ENCODE measurements at places on chromosomes 16 and 17.

- no peak for DNase-seq
Measured at GRCh38 chr16:12130691-12131290, 154.3 kb downstream of the SNX29 start.

DNA sequence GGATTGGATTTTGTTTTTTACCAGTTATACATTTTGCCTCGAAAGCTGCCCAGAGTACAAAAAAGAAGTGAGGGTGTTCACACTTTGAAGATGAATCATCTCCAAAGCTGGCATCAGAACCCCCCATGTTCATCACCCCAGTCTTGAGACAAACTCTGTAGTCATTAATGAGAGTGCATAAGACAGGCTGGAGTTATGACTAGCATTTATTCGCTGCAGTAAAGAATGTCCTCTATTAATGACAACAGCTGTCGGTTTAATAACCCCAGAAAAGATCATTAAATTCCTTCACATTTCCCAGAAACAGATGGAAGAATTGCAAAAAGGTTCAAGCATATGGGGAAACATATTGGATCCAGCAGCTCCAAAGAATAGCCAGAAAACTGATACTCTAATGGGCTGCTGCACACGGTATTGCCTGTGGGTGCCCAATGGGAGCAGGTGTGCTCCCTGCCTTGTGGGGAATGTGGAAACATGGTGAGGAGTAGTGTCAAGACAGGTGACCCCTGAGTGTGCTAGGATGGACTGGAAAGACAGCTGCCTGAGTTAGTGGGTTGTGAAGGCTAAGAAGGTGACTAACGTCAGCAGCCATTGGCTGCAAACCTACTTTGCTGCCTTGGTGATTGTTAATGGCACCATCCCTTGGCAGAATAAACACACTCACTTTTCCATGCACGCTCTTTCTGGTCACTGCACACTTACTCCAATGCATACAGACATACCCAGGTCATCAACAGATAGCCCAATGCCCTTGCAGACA lies 81.9 kb downstream of the AIPL1 start:
- no peak for DNase-seq

GRCh38 chr16:24700549-24701392 lies 28.7 kb upstream of the TNRC6A start:
- no peak for DNase-seq

DNA sequence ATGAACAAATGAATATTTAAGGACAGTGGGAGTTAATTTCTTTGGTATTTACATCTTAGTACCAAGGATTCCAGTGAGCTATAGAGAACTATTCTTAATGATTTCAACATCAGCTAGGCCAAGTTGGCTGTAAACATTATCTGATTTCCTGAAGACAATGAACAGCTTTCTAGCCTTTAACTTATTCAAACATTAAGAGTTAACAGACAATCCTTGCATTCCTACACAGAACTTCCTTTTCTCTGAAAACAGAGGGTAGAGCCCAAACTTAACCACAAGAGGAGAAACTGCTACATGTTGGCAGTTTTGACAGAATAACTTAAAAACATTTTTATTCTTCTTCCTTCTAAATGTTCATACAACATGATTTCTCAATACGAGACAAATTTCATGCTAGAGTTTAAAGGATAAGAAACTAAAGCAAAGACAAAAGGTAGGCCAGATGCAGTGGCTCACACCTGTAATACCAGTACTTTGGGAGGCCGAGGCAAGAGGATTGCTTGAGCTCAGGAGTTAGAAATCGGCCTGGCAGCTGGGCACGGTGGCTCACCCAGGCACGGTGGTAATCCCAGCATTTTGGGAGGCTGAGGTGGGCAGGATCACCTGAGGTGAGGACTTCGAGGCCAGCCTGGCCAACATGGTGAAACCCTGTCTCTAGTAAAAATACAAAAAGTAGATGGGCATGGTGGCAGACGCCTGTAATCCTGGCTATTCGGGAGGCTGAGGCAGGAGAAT lies 4.4 kb downstream of the CRLF3 start:
- no peak for DNase-seq

DNA sequence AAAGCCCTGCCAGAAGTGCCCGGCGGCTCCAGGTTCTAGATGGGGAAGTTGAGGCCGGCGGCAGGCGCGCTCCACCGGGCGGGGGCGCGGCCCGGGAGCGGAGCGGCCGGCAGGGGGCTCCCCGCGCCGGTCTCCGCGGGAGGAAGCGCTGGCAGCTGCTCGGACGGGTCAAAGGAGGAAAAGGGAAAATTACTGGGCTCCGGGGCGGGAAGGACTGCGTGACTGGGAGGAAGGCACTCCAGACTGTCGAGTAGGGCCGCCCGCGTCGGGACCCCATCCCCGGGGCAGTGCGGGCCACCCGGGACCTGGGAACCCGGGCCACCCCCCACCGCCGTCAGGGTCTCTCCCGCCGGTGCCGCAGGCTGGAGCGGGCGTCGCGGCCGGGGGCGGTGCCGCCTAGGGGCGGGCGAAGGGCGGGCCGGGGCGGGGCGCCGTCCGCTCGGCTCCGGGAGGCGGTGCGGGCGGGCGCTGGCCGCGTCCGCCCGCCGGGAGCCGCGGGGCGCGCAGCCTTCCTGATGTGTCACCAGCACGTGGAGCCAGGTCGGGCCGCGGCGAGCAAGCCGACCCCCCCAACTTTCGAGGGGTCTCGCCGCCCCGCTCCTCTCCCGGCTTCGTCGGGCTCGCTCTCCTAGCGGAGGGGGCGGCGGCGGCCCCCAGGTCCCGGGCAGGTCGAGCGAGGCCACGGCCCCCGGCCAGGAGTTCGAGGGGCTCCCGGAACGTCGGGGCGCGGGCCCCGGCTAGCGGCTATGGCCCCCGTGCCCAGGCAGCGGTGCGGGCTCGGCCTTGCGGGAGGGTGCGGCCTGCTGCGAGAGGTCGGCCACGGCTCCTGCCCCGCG lies 167.5 kb downstream of the RAB11FIP4 start:
- DNase-seq, result peak; percentile 75

GRCh38 chr17:19244781-19245180 lies 7.6 kb downstream of the EPN2 start:
- peak; percentile 84 for DNase-seq

DNA sequence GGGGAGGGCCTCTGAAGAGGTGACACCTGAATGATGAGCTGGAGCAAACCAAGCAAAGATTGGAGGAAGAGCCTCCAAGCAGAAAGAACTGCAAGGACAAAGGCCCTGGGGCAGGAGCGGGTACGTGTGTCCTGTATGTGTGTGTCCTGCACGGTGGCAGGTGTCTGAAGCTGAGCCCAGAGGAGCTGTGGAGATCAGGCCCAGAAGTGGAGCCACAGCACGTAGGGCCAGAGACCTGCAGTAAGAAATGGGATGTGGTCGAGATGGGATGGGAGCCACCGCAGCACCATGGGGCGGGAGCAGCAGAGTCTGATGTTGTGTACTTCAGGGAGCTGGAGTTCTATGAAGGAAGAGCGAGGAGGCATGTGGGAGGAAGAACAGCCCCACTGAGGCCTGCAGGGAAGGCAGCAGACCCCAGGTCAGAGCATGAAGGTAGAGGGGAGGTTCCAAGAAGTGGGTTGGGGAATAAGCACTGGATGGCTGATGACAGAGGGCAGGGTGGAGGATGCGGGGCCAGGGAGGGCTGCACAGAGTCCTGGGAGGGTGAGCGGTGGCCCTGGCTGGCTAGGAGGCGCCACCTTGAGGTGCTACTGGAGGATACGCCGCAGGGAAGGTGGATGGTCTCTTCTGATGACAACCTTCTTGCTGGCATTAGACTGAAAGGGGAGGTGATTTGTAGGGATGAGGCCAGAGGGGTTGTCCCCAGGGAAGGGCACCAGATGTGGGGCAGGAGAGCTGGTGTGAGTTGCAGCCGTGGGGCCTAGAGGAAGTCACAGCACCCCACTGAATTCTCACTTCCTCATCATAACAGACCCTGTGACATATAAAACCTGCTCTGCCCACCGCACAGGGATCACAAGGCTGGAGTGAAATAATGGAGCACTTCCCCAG lies 10.6 kb upstream of the CETP start:
- DNase-seq, result peak; percentile 90

DNA sequence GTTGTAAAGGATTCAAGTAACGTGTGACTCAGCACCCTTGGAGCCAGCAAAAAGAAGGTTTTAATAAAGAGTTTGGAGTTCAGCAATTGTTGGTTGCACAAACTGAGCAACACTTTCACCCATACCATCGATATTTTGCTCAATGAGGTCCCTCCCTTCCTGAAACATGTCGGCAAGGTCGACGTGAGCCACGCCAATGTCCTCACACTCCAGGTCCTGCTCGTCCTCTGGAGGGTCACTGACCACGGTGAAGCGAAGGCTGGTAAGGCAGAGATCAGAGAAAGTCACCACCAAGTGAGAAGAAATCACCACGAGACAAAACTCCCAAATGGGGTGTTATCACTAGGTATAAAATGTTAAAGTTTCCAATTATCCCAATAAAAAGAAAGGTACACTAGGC lies 98.3 kb downstream of the RPGRIP1L start:
- no peak for DNase-seq

DNA sequence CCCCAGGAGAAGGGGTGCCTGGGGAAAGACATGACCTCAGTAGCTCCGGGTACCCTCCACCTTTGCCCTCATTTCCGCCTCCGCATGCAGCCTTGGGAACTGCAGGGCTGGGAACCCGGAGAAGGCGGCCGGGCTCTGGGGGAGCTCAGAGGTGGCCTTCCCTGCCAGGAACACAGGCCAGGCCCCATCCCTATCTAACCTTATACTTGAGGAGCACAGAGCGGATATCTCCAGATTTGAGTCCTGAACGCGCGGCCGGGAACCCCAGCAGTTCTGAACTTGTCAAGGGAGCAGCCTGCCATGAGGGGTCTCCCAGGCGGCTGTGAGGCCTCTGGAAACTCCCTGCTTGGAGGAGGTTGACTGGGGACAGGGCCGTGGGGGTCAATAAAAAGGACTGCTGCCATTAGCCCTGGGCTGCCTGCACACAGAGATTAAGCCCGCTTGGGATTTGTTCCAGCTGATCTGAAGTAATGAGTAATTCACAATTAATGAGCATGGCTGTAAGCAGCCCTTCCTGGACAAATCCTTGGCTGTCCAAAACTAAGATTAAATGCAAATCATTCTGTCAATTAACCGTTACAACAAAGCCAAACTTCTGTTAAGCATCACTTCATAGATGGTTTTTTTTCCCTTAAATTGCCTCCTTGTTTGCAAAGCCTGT lies 26.3 kb upstream of the METRNL start:
- no peak for DNase-seq

GRCh38 chr17:57396511-57396921 lies 140.2 kb downstream of the MSI2 start:
- DNase-seq, result no peak

- DNase-seq, result no peak
Measured at GRCh38 chr17:38571833-38572668, 33.7 kb downstream of the SRCIN1 start.

DNA sequence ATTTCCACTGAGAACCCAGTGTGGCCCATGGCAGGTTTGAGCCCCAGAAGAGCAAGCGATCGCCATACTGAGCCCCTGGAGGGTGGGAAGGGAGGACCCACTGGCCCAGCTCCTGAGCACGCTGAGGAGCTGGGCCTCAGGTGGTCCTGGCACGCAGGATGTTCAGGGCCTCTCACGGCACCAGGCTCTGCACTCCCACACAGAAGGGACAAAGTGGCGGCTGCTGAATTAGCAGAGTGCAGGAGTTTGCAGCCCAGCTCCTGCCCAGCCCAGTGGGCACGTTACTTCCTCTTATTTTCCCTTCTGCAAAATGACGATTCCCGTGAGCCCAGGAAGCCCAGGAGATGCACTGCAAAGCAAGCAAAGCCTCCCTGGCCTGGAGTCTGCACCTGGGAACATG lies 42.3 kb upstream of the MTSS2 start:
- DNase-seq, result no peak

DNA sequence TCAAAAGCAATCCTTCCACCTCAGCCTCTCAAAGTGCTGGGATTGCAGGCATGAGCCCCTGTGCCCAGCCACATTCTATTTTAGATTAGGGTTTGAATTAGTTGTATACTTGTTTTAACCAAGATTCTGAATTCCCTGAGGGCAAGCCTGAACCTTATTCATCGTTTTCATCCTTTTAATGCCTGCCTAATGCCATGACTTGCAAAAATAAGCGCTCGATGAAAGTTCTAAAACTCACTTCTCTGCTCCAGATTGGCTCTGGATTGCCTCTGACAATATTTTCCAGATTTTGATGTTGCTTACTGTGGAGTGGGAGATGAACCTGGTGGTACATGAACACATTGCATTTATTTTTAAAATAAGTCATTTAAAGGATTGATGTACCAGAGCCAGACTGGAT lies 90.9 kb upstream of the CACNG3 start:
- no peak for DNase-seq

DNA sequence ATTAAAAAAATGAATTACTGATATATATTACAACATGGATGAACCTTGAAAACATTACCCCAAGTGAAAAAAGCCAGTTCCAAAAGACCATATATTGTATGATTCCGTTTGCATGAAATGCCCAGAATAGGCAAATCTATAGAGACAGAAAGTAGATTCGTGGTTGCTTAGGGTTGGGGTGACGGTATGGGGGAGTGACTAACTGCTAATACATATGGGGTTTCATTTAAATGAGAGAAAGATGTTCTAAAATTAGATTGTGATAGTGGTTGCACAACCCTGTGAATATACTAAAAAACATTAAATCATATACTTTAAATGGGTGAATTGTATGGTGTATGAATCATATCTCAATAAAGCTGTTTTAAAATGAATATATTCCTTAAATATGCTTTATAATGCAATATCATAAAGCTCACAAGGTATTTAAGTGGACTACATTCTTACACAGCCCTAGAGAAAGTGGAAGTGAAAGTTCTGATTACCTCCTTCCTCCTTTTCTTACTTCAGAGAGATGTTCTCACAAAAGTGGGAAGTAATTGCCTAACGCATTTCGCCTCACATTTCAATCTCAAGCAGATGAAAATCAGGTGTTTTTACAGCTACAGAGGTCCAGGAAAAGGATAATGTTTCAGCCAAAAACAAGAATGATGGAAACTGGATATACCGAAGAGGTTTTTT lies 142.7 kb upstream of the GNAO1 start:
- peak; percentile 73 for DNase-seq

DNA sequence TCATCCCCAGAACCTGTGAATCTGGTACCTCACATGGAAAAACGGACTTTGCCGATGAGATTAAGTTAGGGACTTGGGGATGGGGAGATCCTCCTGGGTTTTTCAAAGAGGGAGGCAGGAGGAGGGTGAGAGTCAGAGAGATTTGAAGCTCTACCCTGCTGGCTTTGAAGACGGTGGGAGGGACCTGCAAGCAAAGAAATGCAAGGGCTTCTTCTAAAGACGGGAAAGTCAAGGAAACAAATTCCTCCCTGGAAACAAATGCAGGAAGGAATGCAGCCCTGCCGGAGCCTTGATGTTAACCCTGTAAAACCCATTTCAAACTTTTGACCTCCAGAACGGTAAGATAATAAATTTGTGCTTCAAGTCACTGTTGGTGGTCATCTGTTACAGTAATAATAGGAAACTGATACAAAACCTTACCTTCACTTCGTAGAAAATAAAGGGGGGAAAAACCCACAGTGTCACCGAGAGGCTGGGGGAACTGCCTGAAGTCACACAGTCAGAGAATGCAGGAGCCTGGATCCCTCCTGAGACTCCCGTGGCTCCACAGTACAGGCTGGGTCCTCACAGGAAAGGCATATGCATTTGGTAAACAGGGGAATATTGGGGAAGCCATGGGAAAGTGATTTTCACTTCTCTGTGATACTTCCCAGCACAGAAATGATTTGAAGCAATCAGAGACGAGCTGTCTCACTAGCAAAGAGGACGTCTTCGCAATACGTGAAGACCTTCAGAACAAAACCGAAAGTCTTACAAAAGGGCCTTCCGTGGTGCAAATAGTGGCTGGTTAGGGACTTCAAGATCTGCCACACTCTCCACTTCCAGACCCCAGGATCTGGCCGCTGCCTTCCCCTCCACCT lies 58.9 kb upstream of the CLEC3A start:
- no peak for DNase-seq
